ENCODE measurements at places on chromosomes 3 and 15. TPM values are rescaled to one million over a fixed set of nuclear protein-coding genes. Genes with fewer than 3 reads are reported as not detected.

Gene LEKR1
- not detected for total RNA-seq

DNA sequence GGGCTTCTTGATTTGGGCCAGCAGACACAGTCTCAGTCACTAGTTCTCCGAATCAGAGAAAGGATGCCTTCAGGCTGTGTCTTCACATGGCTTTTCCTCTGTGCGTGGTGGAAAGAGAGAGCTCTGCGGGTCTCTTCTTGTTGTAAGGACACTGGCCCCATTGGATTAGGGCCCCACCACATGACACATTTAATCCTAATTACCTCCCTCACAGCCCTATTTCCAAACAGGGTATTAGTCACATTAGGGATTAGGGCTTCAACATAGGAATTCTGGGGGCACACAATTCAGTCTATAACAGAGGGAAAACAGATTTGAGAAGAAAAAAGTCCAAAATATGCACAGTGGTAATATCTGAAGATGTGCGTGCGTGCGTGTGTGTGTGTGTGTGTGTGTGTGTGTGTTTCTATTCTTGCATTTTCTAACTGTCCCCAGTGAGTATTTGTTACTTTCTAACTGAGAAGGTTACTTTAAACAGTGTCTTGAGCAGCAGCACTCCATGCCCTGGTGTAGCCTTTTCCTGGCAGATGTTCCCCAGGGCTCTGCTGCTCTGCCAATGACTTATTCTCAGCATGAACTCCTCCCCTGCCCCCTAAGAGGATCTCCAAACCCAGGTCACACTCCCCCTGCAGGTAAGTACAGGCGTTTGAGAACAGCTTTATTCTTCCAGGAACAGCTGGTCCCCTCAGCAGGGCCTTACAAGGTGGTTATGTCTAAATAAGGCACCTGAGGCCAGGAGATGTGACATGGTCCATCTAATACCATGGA, 72.9 kb downstream of the RPL39L start:
- H3K4me1 ChIP-seq, result peaks cover 15% of the 10 kb centered on the region
- DNase-seq, result peak; percentile 34
- H3K4me3 ChIP-seq, result no peak overlapping the region
- H3K27ac ChIP-seq, result no peak overlapping the region
- H3K36me3 ChIP-seq, result peaks cover 3% of the 10 kb centered on the region
- H3K27me3 ChIP-seq, result no peaks in the 10 kb centered on the region

Gene LEO1
- 6.5 TPM for total RNA-seq

DNA sequence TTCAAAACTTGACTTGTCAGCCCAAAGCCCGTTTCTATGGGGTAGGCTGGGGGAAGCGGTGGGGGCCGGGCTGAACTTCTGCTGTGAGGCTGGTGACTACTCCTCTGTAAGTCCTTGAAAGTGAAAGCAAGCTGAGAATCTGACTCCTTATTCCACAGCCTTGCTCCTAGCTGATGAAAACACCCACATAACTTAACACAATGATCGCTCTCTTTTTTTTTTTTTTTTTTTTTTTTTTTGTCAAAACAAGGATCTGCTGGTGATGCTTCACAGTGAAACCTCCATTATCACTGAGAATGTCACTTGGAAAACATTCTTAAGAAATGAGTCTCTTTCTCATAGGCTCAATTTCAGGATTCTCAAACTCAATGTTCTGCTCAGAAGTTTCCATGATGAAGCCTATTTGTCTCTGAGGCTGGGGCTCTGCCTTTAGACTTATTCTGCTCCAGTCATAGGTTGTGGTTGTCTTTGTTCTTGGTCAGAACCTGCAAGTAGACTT, 31.4 kb upstream of the TKT start:
- no peak overlapping the region for H3K4me3 ChIP-seq
- DNase-seq, result no peak
- peak overlapping the region; percentile 65 for H3K27ac ChIP-seq
- H3K27me3 ChIP-seq, result no peaks in the 10 kb centered on the region
- H3K36me3 ChIP-seq, result peaks cover 6% of the 10 kb centered on the region
- no peaks in the 10 kb centered on the region for H3K4me1 ChIP-seq

GRCh38 chr3:112327371-112327951, 5.5 kb upstream of the CD200 start:
- H3K27ac ChIP-seq, result no peak overlapping the region
- no peak overlapping the region for H3K4me3 ChIP-seq
- no peak for DNase-seq
- H3K36me3 ChIP-seq, result no peaks in the 10 kb centered on the region
- no peaks in the 10 kb centered on the region for H3K4me1 ChIP-seq

Gene CAMK1
- 11.8 TPM for total RNA-seq

Gene C3orf20
- not detected for total RNA-seq

All from heart left ventricle (tissue), 16 donors.